ENCODE measurements at places on chromosomes 5 and 9.
A peak's percentile ranks its signal among the peaks of the same experiment; 100 is the strongest.

DNA sequence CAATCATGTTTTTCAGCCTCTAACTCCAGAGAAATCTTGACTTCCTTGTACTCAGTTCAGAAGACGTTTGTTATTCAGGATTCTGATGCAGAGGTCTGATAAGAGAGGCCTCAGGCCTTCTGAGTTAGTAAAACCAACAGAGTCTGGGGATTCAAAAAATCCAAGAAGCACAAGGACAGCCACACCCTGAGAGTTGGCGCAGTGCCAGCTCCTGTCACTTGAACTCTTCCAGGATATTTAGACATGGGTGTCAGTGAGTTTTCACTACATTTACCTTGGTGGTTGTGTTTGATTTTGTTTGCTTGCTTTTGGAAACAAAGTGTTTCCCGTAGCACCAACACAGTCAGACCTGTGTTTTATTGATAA, 41.6 kb upstream of the PDE8B start:
- no peak for DNase-seq

- no peak for DNase-seq
Measured at GRCh38 chr9:27154908-27155307, 45.9 kb downstream of the TEK start.

GRCh38 chr9:121987314-121987713, 105.8 kb downstream of the TTLL11 start:
- DNase-seq, result no peak

- no peak for DNase-seq
Measured at GRCh38 chr5:98415663-98416062, 357.8 kb upstream of the RGMB start.

- DNase-seq, result no peak
Measured at GRCh38 chr5:122291000-122291901, 20.8 kb upstream of the SNCAIP start.

DNA sequence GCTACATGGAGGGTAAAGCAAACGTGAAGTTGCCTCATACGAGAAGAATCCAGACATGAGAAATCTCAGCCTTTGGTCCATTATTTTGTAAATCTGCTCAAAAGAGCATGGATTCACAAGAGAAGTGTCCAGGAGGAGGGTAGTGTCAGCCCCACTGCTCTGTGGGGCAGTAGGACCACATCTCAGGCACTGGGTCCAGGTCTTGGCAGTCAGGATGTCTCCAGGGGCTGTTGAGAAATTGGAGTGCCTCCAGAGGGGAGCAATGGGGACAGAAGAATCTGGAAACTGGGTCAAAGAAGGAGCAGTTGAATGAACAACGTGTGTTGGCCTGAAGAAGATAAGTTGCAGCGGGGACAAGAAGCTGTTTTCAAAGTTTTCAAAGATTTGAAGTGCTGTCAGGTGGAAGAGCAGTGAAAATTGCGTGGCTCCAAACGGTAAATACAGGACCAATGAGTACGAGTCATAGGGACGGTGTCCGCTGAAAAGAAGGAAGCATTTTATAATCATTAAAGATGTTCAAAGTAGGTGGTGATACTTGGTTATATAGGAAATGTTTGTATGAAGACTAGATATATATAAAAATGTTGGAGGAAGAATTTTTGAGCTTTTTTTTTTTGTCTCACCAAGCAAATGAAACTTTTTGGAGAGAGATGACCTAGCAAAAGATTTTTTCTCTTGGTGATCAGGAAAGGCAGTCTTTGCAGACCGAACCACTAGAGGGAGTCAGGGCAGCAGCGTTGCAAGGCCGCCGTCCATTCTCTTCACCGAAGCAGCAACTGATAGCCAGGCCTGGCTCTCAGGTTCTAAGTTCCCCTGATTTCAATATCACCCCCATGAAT, 57.1 kb upstream of the ZBED3 start:
- DNase-seq, result peak; percentile 28

DNA sequence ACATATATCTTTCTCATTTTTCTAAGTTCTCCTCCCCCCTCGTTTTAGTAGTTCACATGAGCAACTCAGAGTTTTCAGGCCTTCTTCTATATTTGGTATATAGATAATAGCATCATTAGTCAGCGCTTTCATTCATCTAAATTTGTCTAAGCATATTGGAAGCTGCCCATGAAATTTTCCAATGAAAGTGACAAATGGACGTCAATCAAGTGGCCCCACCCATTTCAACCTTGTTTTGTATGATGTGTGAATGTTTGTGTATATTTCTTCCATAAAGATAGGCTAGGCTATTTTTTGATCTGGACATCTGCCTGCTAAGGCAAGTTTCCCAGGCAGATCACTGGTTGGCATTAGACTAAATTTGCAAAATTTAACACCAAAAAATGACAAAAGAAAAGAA, 104.0 kb upstream of the SSBP2 start:
- no peak for DNase-seq

- no peak for DNase-seq
Measured at GRCh38 chr5:81334304-81335061, 33.1 kb downstream of the ZCCHC9 start.

GRCh38 chr5:9924614-9925013, 294.5 kb upstream of the TAS2R1 start:
- DNase-seq, result no peak

DNA sequence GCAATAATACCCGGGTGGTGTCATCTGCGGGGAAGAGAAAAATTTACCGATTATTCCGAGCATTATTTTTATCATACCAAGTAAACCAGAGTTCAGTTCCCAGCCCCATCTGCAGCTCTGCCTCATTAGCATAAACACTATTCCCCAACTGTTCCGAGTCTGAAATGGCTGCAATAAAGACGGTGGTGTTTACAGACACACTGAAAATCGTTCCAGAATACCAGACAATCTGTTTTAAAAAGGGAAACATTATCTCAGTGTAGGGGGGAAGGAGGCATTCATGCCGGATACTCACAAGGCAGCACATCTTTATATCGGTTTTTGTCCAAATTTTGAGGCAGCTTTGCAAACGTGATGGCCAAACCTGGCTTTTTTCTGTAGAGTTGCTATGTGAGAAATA, 70.3 kb upstream of the EPB41L4B start:
- DNase-seq, result no peak

DNA sequence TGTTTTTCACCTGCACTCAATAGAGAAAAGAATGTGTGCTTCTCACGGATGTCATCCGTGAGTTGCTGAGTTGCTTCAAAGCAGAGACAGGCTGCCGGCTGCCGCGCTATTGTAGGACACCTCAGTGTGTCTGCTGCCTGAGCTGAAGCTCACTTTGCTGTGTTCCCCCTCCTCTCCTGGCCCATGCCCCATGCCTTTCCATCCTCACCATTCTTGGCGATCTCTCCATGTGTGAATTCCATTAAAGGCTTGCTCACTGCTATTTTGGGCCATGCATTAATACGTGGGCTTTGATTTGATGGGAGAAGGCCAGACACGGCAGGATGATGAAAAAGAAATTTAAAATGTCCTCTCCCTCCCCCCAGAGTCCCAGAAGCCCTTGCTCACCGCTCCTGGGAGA, 14.5 kb downstream of the ADAM19 start:
- DNase-seq, result no peak

DNA sequence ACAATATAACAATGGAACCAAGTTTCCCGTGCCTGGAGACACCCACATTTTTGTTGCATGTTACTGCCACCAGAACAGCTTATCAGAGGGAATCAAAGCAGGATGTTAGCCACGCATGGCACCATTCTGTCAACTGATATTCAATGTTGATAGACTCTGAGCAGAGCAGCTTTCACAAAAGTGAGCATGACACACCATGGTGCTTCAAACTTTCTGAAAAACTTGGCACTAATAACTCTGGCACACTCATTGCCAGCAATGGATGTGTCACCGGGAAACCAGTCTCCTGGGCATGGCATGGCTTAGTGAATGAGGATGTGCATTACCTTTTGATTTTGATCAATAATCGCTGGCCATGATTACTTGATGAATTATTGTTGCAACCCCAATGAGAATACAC, 19.7 kb downstream of the NIPSNAP3B start:
- DNase-seq, result no peak

DNA sequence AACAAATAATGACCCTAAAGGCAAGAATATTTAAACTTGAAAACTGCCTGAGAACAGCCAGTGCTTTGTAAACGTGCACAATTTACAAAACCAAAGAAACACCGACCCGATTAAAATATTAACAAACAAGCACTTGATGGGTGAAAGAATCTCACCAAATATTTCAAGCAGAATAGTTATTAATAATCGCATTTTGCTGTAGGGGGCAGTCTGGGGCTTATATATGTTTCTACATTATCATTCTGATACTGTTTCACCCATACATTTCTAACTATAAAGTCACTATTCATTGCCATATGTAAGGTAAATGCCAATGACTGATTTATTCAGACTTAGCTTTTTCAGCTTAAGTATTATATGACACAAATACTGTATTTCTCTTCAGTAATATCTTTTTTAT, 37.7 kb downstream of the UBAP2 start:
- no peak for DNase-seq

DNA sequence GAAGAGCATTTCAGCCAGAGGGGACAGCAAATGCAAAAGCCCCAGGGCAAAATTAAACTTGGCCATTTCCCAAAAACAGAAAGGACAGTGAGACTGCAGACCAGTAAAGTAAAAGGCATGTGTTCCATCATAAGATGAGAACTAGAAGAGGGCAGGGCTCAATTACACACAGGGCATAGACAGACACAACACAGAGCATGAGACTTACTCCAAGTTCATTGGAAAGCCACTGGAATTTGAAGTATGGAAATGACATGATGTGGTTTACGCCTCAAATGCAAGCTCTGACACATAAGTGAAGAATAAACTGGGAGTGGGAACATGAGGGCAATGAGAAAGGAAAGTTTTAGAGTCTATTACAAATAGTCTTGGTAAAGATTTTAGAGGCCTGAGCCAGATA, 446.6 kb upstream of the GRIA1 start:
- DNase-seq, result no peak

- no peak for DNase-seq
Measured at GRCh38 chr9:100287186-100287585, 65.6 kb downstream of the TEX10 start.

DNA sequence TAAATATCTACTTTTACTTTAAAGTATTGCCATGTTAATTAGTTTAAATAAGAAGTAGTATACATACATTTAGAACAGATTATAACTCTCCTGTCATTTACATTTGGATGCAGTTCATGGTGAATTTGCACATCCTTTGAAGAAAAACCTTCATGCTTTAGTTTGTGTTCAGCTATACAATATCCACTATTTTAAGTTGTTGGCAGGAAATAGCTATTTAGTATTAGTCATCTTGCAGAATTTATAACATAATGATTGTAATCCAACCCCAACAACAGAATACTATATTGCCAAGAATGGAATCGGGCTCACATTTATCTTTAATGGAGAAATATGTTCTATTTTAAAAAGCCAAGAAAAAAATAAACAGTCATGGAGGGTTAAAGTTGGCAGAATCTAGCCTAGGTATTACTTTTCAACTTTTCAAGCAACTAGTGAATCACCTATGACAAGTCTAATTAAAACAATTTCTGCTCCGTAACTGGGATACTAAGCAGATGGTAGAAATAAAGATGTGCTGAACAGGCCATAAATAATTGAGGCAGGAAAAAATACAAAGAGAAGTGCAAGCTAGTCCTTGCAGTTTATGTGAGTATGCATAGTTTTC, 1170.6 kb upstream of the NUDT12 start:
- DNase-seq, result no peak

DNA sequence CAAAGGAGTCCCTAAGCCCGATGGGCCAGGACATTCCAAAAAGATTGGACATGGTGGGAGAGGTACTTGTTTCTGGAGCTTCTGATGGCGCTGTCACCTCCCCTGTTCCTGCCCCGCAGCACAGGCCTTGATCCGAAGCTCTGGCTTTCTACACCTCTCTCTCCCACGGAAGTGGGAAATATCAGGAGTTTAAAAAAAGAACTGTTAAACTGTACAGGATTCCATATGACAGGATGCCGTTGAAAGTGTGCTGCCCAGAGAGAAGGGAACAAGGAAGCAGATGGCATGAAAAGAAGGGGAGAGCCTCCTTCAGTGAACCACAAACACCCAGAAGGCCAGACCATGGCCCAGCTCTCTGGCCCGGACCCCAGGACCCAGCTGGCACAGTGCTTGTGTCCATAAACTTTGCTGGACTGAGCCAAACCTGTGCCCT, 26.8 kb upstream of the SLC2A8 start:
- no peak for DNase-seq

DNA sequence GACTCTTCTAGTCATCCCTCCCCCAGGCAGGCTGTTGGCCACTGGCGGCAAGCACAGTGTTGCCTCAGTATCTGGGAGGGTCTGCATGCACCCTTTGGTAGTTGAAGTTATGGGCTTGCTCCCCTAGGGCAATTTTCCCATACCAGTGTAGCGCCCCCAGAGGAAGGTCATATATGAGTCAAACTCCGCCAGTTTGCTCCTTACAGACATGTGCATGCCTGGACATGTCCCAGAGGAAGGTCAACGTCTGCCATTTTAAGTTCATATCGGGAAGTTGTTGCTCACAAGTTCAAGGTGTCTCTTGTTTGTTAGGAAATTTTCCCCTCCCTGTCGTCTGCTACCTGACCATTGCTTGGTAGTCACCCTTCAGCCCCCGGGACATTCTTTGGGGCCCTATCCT, 51.3 kb upstream of the MROH2B start:
- DNase-seq, result no peak

DNA sequence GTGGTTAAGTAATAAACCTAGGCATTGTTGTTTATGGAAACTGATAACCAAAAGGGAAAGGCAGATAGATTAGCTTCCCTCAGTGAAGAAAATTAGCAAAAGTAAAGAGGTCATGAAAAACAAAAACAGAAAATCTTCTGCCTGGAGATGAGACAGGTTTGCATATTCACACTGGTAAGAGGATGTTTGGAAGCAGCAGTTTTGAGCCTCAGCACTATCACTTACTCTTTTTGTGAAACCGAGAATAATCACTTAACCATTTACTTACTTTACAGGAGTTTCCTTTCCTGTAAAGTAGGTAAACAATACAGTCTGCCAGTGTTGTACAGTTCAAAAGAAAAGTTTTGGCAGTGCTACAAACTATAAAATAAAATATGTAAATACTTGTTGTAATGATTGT, 35.5 kb upstream of the EMB start:
- no peak for DNase-seq

- no peak for DNase-seq
Measured at GRCh38 chr9:92641092-92641809, 28.7 kb downstream of the IPPK start.

- peak; percentile 25 for DNase-seq
Measured at GRCh38 chr9:71806901-71807307, 38.6 kb upstream of the CEMIP2 start.

DNA sequence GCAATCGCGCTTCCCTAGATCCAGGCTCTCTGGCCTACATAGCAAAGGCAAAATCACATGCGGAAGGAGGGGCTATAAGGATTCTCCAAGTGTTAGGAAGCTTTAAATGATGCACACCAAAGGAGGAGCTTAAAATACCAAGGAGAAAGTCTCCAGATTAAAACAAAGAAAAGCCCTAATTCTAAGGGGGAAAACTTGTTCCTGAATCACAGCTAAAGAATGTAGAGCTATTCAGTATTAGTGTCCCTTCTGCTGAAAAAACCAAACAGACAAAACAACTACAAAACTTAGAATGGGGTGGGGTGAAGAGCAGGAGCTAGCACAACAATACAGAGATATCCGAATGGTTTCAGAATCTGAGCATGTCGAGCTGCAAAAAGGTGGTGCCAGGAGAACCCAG, 213.7 kb downstream of the DCP2 start:
- DNase-seq, result no peak

- no peak for DNase-seq
Measured at GRCh38 chr5:146105477-146105876, at the start of gene PLAC8L1. TSS of gene PLAC8L1 (minus strand) at chr5:146105577. CDS start at chr5:146104311, 1,266 bp downstream.

Data from stimulated activated CD8-positive, alpha-beta memory T cell treated with anti-CD3 and anti-CD28 coated beads, Interleukin-2, amount 100 ng/mL, for 1 hour (primary cell).